Left colon (tissue), 2 donors: ENCODE measurements at places on chromosomes 7 and 10. TPM values are rescaled to one million over a fixed set of nuclear protein-coding genes. Genes with fewer than 3 reads are reported as not detected.

- DNase-seq = no peak
Observed at GRCh38 chr10:1002425-1003006, 14.3 kb downstream of the GTPBP4 start.

TAC1 gene
- 0.24 TPM for total RNA-seq

DNA sequence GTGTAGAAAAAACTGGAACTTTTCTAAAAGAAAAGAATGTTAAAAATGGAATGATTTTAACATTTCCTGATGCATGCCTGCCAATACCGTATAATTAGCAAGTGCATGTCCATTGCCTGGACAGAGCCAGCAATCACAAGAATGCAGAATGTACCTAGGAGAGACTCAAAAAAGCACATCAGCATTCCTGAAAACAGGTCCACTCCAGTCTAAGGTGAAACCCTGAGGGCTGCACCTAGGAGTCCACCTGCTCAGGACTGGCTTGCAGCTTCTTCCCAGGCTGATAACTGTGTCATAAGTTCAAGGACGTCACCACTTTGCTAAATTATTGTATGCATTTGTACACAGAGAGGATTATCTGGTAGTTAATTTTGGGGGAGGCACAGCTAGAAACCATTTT is 5.4 kb downstream of the CCDC201 start:
- DNase-seq = no peak

DNA sequence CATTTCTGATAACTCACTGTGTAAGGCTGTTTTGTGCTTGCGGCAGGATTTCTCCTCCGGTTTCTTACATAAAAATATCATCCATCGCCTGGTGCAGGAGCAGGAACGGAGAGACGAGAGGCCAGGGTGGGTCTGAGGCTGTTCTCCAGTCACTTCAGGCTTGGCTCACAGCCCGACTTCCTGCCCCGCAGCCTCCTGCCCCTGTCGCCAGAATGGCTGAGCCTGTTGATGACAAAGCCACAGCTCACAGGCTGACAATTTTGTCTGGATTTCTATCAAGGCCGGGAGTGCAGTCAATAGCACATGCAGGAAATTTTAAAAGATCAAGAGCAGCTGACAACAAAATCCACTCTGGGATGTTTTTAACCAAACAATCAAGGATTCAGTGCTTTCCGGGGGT is 229.7 kb upstream of the ZNF32 start:
- DNase-seq = no peak

- no peak for DNase-seq
Observed at GRCh38 chr7:52473756-52474155, 561.7 kb upstream of the POM121L12 start.

CACNB2 gene
- total RNA-seq = 13.3 TPM

KLF14 gene
- not detected for total RNA-seq

DNA sequence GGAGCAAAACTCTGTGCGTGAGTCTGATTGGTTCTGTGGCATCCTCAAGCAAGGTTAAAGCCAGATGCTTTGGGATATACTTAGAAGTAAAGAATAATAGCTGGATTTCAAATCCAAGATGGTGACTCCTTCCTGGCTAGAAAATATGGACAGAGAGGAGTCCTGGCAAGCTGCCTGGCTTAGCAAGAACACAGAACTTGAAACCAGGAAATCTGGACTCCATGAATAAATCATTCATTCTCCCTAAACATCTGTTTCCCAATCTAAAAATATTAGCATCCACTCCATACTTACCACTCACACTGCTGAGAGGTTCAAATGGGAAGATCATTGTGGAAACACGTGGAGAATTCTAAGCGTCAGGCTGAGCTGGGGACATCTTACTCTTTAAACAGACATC is 1074.1 kb upstream of the AUTS2 start:
- no peak for DNase-seq

DNA sequence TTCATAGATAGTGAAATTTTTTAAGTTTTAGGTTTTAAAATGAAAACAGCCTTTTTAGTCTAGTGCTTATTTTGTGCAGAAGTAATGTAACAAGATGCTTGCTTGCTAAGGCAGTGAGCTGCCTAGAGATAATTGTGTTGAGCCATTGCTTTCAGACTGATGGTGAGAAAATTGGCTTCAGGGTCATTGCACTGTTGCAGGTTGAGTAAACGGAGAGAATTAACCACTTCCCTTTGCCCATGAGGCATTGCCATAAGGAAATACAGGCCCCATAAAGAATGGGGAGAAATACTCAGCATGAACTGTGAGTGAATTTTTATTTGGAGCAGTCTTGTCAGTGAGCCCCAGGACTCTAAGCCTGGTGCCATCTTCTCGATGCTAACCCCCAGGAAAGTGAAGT is 140.5 kb downstream of the LRRC4 start:
- no peak for DNase-seq

GRCh38 chr10:50350366-50350765 is 99.0 kb upstream of the ASAH2 start:
- DNase-seq = no peak

- DNase-seq = no peak
Observed at GRCh38 chr10:48467669-48468068, 137.2 kb downstream of the ARHGAP22 start.

GRCh38 chr10:59976909-59977308 is 70.6 kb upstream of the CCDC6 start:
- DNase-seq = no peak

TMEM236 gene
- 59.6 TPM for total RNA-seq

DNA sequence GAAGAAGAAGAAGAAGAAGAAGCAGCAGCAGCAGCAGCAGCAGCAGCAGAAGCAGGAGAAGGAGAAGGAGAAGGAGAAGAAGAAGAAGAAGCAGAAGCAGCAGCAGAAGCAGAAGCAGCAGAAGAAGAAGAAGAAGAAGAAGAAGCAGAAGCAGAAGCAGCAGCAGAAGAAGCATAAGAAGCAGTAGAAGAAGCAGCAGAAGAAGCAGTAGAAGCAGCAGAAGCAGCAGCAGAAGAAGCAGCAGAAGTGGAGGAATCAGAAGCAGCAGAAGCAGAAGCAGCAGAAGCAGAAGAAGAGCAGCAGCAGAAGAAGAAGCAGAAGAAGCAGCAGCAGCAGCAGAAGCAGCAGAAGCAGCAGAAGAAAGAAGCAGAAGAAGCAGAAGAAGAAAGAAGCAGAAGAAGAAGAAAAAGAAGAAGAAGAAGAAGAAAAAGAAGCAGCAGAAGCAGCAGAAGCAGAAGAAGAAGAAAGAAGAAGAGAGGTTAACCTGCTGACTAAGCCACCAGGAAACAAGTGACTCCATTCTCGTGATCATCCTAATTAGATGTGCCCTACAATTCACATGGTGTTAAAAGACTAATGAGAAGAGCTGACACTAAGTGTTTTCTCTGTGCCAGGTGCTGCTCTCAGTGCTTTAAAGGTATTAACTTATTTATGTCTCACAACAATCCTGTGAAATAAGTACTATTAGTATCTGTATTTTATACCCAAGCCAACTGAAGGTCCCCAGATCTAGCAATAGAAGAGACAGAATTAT is 11.6 kb downstream of the CDNF start:
- DNase-seq = no peak

DNA sequence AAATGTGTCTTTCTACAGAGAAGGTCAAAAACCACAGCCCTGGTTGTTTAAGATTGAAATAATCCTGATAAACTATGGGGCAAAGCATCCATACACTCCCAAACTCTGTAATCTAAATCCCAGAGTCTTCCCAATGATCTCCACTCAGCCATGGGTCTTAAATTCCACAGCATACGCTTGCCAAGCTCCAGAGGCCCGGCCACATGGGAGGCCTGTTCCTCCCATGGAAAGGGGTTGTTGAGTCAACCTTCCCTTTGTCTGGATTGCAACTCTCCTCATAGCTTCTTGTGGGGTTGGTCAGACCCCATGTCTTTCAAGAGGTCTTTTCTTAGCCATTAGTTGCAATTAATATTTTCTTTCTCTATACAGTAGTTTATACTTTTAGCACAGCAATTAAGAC is 718 bp upstream of the STEAP4 start:
- no peak for DNase-seq

DNA sequence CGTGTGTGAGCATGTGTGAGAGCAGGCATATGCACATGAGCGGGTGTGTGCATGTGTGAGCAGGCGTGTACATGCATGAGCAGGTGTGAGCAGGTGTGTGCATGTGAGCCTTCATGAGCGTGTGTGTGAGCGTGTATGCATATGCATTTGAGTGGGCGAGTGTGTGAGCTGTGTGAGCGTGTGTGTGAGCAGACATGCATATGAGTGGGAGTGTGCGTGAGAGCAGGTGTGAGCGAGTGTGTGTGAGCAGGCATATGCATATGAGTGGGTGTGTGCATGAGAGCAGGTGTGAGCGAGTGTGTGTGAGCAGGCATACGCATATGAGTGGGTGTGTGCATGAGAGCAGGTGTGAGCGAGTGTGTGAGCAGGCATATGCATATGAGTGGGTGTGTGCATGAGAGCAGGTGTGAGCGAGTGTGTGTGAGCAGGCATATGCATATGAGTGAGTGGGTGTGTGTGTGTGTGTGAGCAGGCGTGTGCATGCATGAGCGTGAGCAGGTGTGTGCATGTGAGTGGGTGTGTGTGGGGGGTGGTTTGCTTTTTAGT is 30.7 kb downstream of the NKX6-2 start:
- no peak for DNase-seq

DNA sequence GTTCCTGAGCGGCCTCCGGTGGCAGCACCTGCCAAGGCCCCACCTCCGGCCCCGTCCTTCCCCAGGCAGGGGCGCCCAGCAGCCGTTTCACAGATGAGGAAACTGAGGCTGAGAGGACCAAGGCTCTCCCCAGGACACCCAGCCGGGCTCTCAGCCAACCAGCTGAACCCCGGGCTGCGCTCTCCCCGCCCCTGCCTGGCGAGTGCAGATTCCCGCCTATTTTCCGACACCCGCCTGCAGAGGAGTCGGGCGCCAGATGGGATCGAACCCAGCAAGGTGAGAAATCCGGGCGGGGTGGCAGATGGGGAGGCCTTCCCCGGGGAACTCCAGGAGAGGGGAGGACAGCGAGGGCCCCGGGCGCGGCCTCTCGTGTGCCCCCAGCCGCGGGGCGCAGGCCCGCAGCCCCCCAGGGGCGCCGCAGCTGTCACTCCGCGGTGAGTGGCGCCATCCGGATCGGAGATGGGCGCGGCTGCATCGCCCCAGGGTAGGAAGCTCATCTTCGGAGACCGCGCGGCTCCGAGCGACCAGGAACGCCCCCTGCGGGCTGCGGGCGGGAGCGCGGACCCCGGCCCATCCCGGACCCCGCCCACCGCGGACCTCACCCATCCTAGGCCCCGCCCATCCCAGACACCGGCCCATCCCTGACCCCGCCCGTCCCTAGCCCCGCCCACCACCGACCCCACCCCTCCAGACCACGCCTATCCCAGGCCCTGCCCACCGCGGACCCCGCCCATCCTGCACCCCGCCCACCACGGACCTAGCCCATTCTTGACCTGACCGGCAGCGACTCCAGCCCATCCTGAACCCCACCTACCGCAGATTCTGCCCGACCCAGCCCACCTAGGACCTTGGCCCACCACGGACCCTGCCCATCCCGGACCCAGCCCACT is 90.3 kb downstream of the MICALL2 start:
- DNase-seq = no peak

- peak; percentile 48 for DNase-seq
Observed at GRCh38 chr10:102918817-102919245, 737 bp downstream of the CNNM2 start.

DNA sequence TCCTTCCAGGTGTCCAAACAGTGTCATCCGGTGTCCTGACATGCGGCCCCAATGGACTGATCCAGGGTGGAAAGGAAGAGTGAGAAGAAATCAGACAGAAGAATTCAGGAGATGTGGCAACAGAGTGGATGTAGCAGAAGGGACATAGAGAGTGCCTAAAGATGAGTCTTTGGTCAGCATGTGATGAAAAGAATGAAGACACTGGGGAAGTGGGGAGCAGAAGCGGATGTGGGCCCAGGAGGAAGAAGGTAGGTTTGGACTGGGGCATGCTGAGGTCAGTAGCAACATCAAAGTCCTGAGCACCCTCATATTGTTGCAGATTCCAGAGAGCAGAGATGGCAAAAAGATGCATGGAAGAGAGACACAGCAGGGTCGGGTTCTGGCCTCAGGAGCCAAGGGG is 71.8 kb upstream of the STEAP1B start:
- no peak for DNase-seq

GRCh38 chr10:128274938-128275337 is 148.7 kb upstream of the MKI67 start:
- DNase-seq = no peak

DNA sequence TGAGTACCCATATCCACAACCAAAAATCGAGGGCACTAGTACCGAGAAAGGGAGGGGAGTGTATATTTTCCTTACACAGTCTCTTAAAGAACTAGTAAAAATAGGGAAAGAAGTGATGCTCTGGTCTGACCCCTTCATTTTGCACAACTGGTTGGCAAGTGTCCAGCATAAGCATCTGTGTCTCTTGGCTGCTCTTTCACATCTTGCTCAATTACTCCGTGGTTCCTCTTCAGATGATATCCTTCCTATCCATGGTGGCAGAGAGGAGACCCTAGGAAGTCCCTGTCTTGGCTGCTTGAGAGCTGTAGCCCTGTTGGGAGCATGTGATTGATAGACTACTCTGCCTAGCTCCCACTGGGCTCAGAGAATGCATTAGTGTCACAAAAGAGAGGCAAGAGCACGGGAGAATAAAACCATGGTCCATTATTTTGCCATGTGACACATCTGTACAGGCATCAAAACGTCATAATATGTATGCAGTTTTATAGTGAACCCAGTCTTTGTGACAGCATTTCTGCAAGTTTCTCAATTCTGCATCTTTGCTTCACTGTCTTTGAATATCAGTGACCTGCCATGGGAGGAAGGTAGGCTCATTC is 111.8 kb upstream of the ANKRD1 start:
- peak; percentile 6 for DNase-seq

- DNase-seq = no peak
Observed at GRCh38 chr10:84599254-84599653, 270.9 kb downstream of the CCSER2 start.

DNA sequence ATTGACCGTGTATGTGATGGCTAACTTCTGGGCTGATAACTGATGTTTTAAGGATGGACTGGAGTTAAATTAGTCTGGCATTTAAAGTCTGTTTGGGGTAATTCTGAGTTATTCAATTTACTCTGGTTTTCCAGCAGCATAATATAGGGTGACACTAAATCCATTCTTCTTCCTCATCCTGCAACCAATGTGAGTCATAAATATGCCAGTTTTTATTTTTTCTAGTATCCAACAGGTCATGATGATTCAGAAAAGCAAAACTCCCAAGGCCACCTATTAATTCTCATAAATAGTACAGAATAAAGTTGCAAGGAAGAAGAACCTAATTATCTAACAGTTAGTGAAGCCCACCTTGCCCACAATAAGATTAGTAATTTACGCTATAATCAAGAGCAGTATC is 7.5 kb upstream of the EPHB6 start:
- no peak for DNase-seq

ANKRD30A gene
- total RNA-seq = not detected
